ENCODE measurements at places on chromosomes 7 and 10. TPM values are rescaled to one million over a fixed set of nuclear protein-coding genes. Genes with fewer than 3 reads are reported as not detected.

GRCh38 chr10:103885617-103886016 lies 30.2 kb upstream of the SH3PXD2A start:
- DNase-seq = no peak

DNA sequence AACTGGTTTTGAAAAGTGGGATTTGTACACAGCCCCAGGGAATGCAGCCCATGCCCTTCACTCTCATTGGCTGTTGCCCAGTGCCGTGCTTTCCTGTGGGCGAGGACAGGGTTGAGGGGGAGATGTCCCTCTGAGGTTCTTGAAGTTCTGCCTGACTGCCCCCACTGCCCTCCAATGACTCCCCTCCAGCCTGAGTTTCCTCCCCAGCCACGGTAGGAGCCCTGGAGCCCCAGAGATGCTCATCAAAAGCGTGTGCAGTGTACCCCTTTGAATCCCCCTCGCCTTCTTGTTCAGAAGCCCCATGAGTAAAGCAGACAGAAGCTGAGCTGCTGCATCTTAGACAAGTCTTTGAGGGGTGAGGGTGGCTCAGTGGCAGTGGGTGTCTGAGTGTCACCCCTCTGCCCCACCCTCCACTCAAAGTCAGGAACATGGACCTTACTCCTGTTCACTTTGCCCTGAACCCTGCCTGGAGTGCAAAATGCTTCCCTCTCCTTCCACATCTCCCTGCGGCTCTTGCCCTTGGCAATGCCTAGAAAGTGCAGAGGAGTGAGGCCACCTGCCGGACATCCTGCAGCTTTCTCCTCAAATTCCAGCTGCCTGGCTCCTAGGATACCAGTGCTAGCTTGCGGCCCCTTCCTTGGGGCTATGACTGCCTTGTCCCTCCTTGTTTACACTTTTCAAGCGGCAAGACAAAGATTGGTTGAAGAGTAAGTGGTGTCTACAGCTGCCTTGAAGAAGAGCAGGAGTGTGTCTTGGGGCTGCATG lies 19.9 kb downstream of the FAM241B start:
- no peak for DNase-seq

The PTPRE gene
- total RNA-seq = 49.7 TPM

DNA sequence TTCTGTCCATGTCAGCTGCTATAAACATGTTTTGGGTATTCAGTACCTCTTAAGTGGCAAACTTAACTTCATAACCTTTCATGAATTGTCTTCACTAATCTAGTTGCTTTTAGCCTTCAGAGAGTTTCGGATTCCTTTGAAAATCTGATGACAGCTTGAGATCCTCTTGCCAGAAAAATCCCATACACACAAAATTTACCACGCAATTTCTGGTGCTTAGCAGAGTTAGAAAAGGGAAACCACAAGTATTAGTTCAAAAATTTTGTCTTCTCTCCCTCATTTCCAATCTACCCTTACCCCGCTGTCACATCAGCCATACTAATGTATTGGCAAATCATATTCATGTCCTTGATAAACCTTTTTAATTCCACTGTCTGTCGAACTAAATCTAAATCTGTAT lies 72.7 kb upstream of the TMEM106B start:
- DNase-seq = no peak

- DNase-seq = no peak
Observed at GRCh38 chr7:48087349-48087748, 1.7 kb upstream of the UPP1 start.

GRCh38 chr10:8294779-8295178 lies 240.3 kb downstream of the GATA3 start:
- DNase-seq = no peak

The CCL24 gene
- not detected for total RNA-seq

DNA sequence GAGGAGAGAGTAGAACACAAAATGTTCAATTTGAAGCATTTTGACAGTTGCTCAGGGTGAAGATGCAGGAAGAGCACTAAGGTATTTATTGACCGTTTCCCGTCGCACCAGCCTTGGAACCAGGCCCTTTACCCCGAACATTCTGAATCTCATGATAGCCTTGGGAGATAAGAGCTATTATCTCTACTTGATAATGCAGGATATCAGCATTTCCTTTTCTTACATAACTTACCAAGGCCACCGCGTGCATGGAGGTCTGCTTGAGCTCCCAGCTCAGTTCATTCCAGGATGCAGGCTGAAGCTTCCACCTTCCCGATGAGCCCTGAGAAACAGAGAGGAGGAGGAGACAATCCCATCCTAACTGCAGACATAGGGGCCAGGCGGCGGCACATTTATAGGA lies 324.2 kb upstream of the COBL start:
- DNase-seq = no peak

The HOXA10 gene
- 19.7 TPM for total RNA-seq

The SRI gene
- 118 TPM for total RNA-seq

- DNase-seq = no peak
Observed at GRCh38 chr7:107150375-107151073, 18.3 kb upstream of the HBP1 start.

GRCh38 chr7:140616328-140616727 lies 24.3 kb downstream of the DENND2A start:
- DNase-seq = no peak

Measured in mesenteric fat pad (tissue), 1 donor.